Epithelial cell of proximal tubule (primary cell): ENCODE measurements at places on chromosomes 7 and 10. TPM values are rescaled to one million over a fixed set of nuclear protein-coding genes. Genes with fewer than 3 reads are reported as not detected.

DNA sequence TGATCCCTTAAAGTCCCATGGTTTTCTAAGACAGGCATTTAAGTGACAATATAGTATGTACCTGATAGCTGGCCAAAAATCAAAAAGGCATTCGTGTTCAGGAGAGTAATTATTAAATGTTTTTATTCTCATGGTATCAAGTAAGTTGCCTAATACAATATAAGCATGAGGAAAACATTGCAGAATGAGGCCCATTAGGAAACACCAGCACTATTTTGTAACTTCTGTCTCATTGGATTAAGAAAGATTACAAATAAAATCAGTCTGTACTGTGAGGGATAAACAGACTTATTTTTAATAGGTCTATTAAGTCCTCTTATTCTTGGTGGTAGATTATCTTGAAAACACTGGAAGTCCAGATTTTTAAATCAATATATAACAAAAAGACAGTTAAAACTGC lies 110.1 kb downstream of the SNX13 start:
- DNase-seq, result no peak

- DNase-seq, result no peak
These were observed at the start of gene PRKAG2 for GRCh38 chr7:151876899-151877777. Gene PRKAG2 (minus strand): TSS chr7:151877115. CDS start chr7:151876620, 495 bp downstream.

- no peak for DNase-seq
These were observed 123.9 kb downstream of the PRKAG2 start for GRCh38 chr7:151752816-151753595.

- no peak for DNase-seq
These were observed 91.3 kb downstream of the PPP1R17 start for GRCh38 chr7:31778296-31778695.

DNA sequence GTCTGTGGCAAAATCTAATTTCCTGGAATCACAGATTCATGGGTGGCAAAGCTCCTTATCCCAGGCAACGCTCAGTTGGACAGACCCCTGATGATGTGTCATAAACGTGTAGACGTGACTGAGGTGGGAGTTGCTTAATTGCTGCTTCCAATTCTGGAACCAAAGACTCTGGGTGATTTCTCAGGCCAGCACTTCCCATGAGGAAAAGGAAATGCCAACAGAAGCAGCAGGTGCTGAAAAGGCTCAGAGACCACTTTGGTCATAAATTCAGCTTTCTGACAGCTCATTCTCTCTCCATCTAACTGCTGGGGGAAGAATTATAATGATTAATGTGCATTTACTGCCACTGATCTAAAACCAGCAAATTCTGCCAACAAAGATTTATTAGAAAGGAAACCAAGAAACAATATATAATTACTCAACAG lies 88.7 kb downstream of the OSBPL3 start:
- no peak for DNase-seq

- DNase-seq, result no peak
These were observed 38.7 kb upstream of the ANK3 start for GRCh38 chr10:60428387-60428737.

DNA sequence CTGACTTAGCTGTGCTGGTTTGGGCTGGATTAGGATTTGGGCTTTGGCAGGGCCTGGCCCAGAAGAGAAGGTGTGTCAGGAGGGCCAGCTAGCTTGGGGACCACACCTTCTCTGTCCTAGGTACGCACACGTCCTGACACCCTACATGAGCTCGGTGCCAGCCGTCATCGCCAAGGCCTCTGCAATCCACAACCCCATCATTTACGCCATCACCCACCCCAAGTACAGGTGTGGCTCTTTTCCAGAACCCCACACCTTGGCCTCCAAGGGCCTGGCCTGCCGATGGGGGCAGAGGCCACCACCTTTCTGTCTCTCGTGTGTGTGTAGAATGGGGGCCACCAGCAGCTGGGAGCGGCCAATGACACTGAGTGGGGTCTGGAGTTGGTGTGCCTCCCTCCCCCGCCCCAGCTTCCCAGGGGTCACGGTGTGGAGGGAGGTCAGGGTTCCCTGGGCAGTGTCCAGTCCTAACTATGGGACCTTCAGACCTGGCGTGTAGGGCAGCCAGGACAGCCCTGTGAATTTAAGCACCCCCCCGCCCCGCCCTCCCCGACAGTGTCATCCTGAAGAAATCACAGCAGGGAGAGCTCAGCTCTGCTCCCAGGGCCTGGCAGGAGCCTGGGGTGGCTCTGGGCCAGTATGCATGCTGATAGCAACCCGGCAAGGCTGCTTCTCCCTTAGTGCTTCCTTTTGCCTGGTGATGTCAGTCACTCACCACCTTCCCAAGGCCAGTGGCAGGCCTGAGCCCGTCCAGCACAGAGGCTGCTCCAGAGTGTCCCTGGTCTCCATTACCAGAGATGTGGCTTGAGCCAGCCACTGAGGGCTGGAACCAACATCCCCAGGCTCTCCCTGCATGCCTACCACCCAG lies 6.9 kb upstream of the LDB3 start:
- no peak for DNase-seq

DNA sequence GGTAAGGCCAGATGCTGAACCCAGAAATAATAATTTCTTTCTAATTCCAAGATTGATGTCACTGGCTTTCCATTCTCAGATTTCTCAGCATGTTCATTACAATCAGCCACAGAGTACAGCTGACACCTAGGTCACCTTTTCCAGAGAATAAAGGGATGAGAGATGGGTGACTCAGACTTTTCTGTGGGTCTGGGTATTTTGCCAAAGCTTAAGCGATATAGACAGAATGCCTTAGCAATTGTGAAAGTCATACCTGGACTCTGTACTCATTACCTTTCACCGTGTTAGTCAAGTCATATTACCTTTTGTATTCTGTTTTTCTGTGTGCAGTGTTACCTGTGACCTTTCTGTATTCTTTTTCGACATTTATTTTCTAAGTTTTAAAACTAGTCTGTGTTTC lies 10.6 kb upstream of the PRTFDC1 start:
- peak; percentile 80 for DNase-seq

GRCh38 chr10:1645896-1646295 lies 91.4 kb downstream of the ADARB2 start:
- DNase-seq, result no peak

- DNase-seq, result no peak
These were observed 80.2 kb upstream of the MSRB2 start for GRCh38 chr10:23015021-23015707.

The SPDYE2 gene
- not detected in 2 replicates for total RNA-seq

The BLNK gene
- total RNA-seq, result 0.12 and 0.29 TPM in 2 replicates

The SPDYE2B gene
- total RNA-seq, result not detected in 2 replicates
